Cortex of kidney (tissue), 1 donor: ENCODE measurements at places on chromosomes 1 and 21.

DNA sequence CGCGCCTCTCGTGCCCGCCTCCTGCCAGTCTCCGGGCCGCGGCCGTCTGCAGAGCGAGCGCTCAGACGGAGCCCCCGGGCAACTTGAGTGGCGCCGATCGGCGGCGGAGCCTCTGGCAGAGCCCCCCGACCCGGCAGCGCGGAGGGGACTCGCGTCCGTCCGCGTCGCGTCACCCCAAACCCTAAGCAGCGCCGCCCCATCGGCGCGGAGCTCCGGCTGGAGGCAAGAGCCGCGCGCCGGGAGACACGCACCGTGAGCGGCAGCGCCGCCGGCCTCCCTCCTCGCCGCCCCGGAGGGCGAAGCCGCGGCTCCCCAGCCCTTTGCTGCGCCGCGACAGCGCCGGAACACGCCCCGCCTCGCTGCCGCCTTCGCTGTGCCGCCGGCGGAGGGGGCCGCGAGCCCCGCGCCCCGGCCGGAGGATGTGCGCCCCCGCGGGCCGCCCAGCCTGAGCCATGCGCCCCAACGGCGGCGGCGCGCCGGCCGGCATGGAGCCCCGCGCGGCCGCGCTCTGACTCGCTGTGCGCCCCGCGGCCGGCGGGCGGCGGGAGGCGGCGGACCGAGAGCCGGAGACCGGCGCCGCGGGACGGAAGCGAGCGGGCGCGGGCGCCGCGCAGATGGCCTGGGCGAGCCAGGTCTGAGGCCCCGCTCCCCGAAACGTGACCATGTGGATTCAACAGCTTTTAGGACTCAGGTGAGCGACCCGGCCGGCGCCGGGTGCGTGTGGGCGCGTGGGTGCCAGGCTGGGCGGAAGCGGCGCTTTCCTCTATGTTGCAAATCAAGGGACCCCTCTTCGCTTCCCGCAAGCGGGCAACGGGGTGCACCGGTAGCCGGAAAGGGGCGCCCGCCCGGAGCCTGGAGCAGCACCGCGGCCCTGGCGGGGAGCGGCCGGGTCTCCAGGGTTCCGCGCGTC is 610 bp downstream of the AJAP1 start:
- DNase-seq = no peak

DNA sequence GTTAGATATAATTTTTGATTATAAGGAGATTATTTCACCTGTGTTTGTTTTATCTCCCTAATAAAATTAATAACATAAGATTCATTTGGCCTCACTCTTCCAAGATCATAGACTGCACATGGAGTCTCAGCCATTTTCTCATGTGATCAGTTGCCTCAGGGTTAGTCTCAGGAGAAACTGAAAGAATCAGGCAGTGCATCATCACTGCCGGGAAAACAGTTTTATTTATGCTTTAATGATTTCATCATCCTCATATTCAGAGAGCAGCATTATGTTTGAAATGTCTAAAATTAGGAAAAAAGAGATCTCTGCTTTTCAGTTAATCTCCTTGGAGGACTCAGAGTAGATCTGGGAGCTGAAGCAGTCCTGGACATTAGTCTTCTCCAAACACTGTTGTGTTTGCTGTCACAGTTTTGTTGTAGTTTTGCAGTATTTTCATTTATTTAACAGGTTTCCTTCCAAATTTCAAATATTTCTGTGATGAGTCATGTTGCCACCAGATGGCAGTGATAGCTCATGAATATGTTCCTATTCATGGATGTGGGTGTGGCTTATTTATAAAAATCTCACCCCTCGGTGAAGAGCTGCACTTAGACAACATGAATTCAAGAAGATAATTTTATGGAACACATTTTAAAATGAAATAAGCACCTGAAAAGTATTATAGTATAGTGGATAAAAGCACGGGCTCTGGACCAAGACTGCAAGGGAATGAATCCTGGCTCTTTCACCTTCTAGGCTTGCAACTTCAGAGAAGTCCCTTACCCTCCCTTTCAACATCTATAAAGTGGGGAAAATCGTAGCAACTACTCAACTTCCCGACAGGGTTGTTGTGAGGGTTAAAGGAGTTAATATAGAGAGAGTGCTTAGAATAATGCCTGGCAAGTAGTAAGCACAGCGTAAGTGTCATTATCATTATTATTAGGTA is 31.2 kb downstream of the CHD1L start:
- no peak for DNase-seq

- no peak for DNase-seq
These were observed 618 bp upstream of the FOXD3 start for GRCh38 chr1:63321785-63322113.

DNA sequence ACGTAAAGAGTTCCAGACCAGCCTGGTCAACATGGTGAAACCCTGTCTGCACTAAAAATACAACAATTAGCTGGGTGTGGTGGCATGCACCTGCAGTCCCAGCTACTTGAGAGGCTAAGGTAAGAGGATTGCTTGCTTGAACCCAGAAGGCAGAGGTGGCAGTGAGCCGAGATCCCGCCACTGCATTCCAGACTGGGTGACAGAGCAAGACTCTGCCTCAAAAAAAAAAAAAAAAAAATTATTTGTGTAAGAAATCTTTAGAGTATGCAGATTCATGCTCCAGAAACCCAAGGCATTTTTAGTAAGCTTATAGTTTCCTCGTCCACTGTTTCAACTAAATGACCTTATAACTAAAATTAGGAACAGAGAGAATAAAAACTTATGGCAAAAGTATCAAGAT is 51.3 kb downstream of the ABL2 start:
- no peak for DNase-seq

DNA sequence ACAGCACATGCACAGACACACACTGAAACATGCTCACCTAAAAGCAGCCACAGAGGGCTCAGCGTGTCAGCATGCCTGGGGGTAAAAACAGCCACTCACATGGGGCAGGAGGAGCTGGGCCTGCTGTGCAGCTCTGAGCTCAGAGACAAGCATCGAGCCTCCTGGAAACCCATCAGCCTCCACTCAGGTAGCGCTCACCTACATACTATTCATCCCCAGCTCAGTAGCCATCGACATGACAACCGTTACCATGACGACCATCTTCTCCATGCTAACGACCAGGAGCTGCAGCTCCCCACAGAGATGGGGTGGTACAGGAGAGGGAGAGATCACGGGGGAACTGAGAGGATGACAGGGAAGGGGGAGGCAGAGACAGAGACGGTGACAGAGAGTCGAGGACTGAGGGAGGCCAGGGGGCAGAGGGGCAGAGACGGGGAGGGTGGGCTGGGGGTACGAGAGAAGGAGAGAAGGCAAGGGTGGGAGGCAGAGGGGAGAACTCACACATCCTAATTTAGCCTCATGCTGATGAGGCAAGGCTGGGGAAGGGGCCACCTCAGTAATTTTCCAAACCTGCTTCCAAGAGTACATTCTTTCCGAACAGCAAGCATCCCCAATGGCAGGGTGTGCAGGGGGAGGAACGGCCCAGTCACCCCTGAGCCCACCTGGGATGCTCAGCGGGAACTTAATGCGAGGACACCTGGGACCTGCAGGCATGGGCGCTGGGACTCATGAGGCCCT is 28.4 kb downstream of the SDC3 start:
- no peak for DNase-seq
